ENCODE measurements at places on chromosomes 16 and 17. TPM values are rescaled to one million over a fixed set of nuclear protein-coding genes. Genes with fewer than 3 reads are reported as not detected.

GRCh38 chr16:81821436-81822128, 42.5 kb downstream of the PLCG2 start:
- DNase-seq, result peak; percentile 35

GPS1 gene
- 248 TPM for total RNA-seq

ASGR2 gene
- not detected for total RNA-seq

PTGES3L gene
- total RNA-seq, result 2.7 TPM

GRCh38 chr17:80858301-80859001, 133.2 kb upstream of the CHMP6 start:
- DNase-seq, result peak; percentile 45

- DNase-seq, result no peak
Measured at GRCh38 chr17:50945779-50946222, 79.6 kb upstream of the TOB1 start.

HNF1B gene
- total RNA-seq, result 1.1 TPM

- no peak for DNase-seq
Measured at GRCh38 chr17:5562661-5563360, 21.5 kb downstream of the NLRP1 start.

DNA sequence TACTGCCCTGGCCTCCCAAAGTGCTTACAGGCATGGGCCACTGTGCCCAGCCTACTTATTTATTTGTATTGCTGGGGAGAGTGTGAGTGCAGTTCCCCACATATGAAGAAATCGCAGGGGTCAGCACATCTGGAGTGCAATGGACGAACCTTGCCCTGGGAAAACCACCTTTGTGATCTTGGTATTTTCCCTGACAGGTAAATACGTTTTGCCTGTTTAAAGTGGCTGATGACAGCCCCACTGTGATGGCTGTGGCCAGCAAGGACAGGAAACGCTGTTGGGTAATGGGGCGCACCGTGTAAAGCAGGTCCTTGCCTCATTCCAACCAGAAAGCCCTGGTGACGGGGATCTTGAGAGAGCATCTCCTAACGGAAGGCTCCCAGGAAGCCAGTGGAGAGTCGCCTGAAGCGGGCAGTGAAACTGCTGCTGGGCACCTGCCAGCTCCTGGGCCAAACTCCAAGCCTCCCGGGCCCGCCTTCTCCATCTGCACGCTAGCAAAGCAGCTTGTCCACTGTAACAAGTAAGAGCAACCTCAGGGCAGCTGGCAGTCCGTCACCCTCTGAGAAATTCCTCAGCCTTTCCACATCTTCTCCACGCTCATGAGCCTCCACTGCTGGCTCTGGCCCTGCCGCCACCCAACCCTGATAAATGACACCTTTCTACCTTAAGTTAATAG, 17.5 kb downstream of the EMC8 start:
- DNase-seq, result no peak

GRCh38 chr16:80577485-80578280, 36.9 kb downstream of the DYNLRB2 start:
- DNase-seq, result no peak

RPS6KB1 gene
- total RNA-seq, result 14.0 TPM

OR1A1 gene
- total RNA-seq, result not detected

GRCh38 chr16:57863434-57864160, 61.3 kb upstream of the KIFC3 start:
- DNase-seq, result peak; percentile 62

- no peak for DNase-seq
Measured at GRCh38 chr16:50574745-50575136, 26.5 kb downstream of the NKD1 start.

WNT3 gene
- total RNA-seq, result 31.9 TPM

GRCh38 chr17:82309656-82310570, 7.5 kb downstream of the CD7 start:
- no peak for DNase-seq

GRCh38 chr16:2924901-2925755, 13.4 kb downstream of the FLYWCH1 start:
- peak; percentile 98 for DNase-seq

DNA sequence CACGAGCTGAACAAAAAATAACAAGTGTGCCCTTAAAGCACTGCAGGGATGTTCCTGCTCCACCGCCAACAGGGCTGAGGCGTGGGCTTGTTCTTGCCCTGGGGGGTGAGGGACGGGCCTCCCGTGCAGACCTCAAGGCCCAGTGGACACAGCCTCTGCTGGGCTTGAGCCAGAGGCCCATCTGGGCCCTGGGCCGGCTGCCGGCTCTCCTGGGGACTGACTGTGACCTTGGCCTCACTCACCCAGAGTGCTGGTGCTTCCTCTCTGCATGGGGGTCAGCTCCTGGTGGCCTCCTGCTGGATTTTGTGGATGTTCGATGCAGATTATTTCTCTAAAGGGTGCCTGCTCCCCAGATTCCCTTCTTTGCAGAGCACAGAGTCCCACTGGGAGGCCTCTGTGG, 54.2 kb upstream of the CDR2 start:
- no peak for DNase-seq

KRT20 gene
- total RNA-seq, result not detected

DNA sequence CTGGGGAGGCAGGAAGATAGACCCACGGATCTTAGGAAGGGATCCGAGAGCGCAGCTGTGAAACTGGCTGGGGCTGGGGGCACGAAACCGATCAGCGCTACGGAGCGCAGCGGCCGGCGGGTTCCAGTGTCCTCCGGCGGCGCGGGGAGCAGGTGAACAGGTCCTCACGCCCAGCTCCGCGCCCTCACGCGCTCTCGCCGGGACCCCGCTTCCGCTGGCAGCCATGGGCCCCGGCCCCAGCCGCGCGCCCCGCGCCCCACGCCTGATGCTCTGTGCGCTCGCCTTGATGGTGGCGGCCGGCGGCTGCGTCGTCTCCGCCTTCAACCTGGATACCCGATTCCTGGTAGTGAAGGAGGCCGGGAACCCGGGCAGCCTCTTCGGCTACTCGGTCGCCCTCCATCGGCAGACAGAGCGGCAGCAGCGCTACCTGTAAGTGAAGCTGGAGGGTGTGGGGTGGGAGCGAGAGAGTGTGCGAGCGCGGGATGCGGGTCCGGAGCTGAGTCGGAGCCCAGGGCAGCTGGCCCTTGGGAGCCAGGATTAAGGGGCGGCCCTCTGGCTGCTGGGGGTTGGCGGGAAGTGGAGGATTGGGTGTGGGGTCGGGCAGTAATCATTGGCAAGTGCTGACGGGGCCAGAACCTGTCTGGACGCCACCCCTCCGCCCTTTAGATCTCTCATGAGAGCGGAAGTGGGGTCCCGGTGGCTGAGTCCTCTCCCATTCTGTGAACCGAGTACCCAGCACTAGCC, 479 bp downstream of the ITGA3 start:
- DNase-seq, result peak; percentile 91

GAS2L2 gene
- 0.10 TPM for total RNA-seq

DNA sequence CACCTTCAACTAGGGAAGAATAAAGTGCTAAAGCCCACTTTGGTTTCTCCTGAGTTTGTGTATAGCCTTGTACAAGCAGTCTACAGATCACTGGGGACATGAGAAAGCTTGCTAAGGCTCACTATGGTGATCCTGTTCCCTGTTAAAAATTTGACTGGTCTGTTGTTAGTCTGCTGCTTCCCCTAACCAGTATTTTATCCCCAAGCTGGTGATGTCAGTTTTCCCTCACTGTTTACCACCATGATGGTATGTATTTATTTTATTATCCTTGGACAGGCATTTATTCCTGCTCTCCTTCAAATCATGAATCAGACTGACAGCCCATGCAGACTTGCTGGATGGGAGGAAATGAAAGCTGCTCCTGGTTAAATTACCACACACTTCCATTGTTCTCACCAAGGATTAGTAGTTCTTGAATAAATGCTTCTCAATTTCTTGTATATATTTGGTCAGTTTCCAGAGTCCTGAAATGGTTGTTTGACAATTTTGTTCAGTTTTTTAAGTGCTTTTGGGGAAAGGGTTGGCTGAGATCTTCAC, 99.6 kb downstream of the CA4 start:
- no peak for DNase-seq

ZNF23 gene
- 9.8 TPM for total RNA-seq

GRCh38 chr16:23934610-23935236, 98.9 kb downstream of the PRKCB start:
- no peak for DNase-seq

GRCh38 chr16:51880776-51881175, 666.2 kb downstream of the TOX3 start:
- no peak for DNase-seq

FTSJ3 gene
- 30.0 TPM for total RNA-seq

GRCh38 chr17:28527859-28528258, 21.7 kb downstream of the FOXN1 start:
- DNase-seq, result no peak

GRCh38 chr17:17606416-17607000, 15.0 kb upstream of the PEMT start:
- DNase-seq, result no peak

RASD1 gene
- total RNA-seq, result 5.3 TPM

DNA sequence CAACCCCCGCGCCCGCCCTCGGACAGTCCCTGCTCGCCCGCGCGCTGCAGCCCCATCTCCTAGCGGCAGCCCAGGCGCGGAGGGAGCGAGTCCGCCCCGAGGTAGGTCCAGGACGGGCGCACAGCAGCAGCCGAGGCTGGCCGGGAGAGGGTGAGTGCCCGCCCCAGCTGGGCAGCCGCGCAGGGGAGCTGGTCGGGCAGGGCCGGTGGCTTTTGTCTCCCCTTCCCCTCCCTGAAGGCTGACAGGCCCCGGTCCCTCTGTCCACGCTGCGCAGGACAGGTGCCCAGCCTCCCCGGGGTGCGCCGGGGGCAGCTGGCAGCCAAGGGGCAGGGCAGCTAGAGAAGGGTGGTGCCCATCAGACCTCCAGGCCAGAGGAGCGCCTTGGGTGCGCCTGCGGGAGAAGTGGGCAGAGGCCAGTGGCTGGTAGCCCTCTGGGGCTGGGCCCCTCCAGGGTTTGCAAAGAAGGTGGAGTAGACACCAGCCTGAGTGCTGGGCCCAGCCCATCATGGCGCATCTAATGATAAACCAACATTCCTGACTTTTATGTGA, 278 bp downstream of the ITGB4 start:
- DNase-seq, result no peak

ACSM2A gene
- not detected for total RNA-seq

DNA sequence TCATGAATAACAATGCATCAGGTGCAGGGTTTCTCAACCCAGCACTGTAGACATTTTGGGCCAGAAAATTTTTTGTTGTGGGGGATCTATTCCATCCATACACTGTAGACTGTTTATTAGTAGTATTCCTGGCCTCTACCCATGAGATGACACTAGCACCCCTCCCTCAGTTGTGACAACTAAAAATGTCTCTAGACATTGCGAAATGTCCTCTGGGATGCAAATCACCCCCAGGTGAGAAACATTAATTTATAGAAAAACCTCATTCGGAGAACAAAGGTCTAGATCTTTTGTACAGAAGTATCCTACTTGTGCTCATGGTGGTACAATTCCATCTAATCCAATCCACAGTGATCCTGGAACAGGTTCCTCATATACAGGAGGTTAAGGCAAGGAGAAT, 4.3 kb downstream of the ADAT1 start:
- DNase-seq, result no peak

RASL10B gene
- total RNA-seq, result 13.8 TPM

KRT14 gene
- total RNA-seq, result not detected
